ENCODE measurements at places on chromosomes 7 and 10. TPM values are rescaled to one million over a fixed set of nuclear protein-coding genes. Genes with fewer than 3 reads are reported as not detected.

- no peaks in the 10 kb centered on the region for H3K27me3 ChIP-seq
- no peaks in the 10 kb centered on the region for H3K4me1 ChIP-seq
- H3K27ac ChIP-seq = no peak overlapping the region
- H3K4me3 ChIP-seq = no peak overlapping the region
- no peaks in the 10 kb centered on the region for H3K36me3 ChIP-seq
- no peak for DNase-seq
Measured at GRCh38 chr7:67866054-67866453, 869.4 kb downstream of the TYW1 start.

DNA sequence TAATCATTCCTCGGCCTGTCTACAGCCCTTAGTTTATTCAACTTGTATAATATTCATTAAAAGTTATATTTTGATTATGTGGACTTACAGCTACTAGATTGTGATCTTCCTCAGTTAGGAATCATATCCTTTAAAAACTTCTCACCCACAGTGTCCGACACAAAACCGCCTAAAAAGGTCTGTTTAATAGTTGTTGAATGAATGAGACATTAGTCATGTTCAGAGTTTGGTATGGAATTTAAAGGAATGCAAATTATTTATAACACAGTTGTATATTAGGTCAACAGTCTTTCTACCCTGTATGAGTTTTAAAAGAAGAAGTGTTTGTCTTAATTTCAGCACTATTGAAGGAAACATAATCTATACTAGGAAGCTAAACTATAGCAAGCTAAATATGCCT lies 390.0 kb downstream of the ARL4A start:
- no peak overlapping the region for H3K4me3 ChIP-seq
- no peak for DNase-seq
- H3K27ac ChIP-seq = no peak overlapping the region
- H3K4me1 ChIP-seq = no peaks in the 10 kb centered on the region
- no peaks in the 10 kb centered on the region for H3K36me3 ChIP-seq

DNA sequence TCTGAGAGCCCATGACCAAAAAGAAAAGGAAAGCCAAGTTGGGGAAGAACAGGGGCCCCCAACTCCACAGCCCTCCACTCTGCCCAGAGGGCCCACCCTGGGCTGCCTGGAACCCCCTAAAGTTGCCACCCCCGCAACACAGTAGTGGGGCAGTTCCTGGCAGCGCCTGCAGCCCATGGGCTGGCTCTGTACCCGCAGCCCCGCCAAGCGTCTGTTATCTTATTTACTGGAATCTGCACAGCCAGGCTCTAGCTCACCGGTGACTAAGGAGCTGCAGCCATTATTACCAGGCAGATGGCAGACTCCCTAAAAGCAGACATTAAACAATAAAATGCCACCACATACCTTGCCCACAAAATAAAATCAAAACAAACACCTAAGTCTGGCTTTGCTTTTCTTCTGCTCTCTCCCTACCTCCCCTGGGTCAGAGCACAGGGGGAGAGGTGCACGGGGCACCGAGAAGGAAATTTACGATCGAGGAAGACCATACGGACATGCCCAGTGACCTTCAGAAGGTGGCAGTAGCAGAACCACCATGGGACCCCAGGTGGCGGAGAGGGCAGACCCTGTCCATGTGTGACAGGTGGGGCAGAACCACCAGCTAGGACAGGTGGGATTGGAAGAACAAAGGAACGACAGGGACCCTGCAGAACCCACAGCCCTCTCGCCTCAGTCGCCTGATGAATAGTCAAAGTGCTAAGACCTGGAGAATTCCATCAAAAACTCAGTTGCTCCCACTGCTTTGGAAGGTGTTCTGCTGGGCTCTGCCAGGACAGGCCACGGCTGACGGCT lies 66.3 kb downstream of the PRKAG2 start:
- H3K27ac ChIP-seq = peak overlapping the region; percentile 39
- DNase-seq = peak; percentile 61
- no peak overlapping the region for H3K4me3 ChIP-seq
- H3K27me3 ChIP-seq = no peaks in the 10 kb centered on the region
- no peaks in the 10 kb centered on the region for H3K36me3 ChIP-seq

TMEM236 gene
- total RNA-seq = 0.52 TPM

SMC3 gene
- 22.1 TPM for total RNA-seq

GRCh38 chr10:126617208-126617607 lies 53.3 kb downstream of the C10orf90 start:
- H3K27me3 ChIP-seq = no peaks in the 10 kb centered on the region
- H3K27ac ChIP-seq = no peak overlapping the region
- no peak overlapping the region for H3K4me3 ChIP-seq

DNA sequence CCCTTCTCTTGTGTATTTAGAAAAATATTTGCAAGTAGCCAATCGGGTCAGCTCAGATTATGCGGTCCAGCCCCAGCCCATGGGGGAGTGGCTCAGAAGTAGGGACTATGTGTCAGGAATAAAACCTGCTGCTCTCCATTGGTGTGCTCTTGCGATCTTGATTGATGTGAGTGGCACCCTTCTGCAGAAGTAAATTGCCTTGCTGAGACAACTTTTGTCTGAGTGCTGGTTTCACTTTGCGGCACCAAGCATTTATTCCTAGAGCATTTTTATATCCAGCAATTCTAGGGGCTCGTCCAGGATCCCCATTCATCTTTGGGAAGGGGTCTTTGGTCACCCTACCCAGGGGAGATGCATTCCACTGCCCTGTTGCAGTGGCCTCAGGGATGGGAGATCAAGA lies 26.1 kb upstream of the FAM221A start:
- H3K4me1 ChIP-seq = no peaks in the 10 kb centered on the region
- no peak overlapping the region for H3K27ac ChIP-seq
- H3K27me3 ChIP-seq = no peaks in the 10 kb centered on the region
- H3K4me3 ChIP-seq = no peak overlapping the region
- no peaks in the 10 kb centered on the region for H3K36me3 ChIP-seq
- no peak for DNase-seq

- no peaks in the 10 kb centered on the region for H3K27me3 ChIP-seq
- peaks cover 8% of the 10 kb centered on the region for H3K4me1 ChIP-seq
- no peak for DNase-seq
- peak overlapping the region; percentile 78 for H3K27ac ChIP-seq
Measured at GRCh38 chr10:58516671-58517070, 4.0 kb downstream of the BICC1 start.

TDRD1 gene
- total RNA-seq = 0.78 TPM

GRCh38 chr7:2517678-2518507 lies 1.7 kb upstream of the LFNG start:
- H3K27me3 ChIP-seq = no peaks in the 10 kb centered on the region
- H3K4me3 ChIP-seq = no peak overlapping the region
- no peak for DNase-seq
- no peak overlapping the region for H3K27ac ChIP-seq
- H3K36me3 ChIP-seq = no peaks in the 10 kb centered on the region

DNA sequence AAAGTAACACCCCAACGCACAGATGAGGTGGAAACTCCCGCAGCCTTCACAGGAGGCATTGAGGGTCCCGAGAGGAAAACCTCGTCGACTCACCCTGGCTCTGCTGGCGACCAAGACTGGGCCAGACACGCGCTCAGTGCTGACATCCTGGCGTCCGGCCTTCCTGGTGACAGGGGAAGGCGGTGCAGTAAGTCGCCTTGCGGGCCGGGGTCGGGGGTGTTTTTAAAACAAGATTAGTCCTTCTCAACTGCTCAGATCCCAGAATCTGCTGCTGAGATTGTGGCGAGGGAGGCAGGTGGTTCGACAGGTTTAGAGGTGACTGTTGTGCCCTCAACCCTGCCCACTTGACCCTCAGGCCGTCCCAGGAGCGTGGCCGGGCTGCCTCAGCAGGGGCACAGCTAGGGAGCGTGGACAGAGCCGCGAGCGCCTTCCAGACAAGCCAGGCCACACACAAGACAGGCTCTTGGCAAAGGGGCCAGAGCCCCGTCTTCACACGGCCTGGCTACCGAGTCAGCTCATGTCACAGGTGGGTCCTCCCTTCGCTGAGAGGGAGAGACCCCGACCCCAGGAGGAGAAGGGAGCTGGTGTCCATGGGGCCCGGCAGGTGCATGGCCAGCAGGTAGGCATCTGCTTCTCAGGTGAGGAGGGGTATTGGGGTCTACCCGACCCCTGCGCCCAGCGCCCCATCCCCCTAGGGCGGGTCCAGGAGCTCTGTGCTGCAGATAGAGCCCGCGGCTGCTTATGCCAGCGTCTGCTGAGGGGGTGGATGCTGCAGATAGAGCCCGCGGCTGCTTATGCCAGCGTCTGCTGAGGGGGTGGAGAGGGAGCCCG lies 81.6 kb downstream of the DNAJB6 start:
- no peaks in the 10 kb centered on the region for H3K4me1 ChIP-seq
- no peak overlapping the region for H3K4me3 ChIP-seq
- no peak for DNase-seq
- no peaks in the 10 kb centered on the region for H3K27me3 ChIP-seq
- H3K36me3 ChIP-seq = peaks cover 5% of the 10 kb centered on the region

SBDS gene
- 52.1 TPM for total RNA-seq

HOXA13 gene
- total RNA-seq = not detected

AFAP1L2 gene
- total RNA-seq = 10.5 TPM

DNA sequence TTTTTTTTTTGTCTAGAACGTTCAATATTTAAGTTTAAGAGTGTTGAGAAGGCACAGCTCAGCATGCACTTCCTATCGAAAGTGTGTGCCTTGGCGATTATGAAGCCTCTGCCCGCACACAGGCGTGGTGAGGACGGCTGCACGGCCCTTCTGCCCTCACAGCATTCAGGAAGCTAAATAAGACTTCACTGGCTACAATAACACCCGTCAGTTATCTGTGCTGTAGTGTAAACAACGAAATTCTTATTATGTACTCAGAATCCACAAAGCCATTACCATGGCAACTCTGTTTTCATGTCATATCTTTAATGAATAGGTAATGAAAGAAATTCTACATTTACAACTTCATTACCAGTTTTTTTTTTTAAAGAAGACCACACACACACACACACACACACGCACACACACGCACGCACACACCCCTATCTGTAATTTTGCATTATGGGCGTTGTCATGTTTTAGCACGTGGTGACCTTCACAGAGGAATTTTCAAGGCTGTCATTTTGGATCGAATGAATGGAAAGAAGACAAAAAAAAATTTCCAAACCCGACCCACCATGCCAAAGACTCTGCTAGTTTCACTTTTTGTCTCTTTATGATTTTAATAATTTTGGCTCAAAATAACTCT lies 254.8 kb upstream of the CTBP2 start:
- no peak overlapping the region for H3K4me3 ChIP-seq
- DNase-seq = no peak
- H3K27ac ChIP-seq = no peak overlapping the region
- no peaks in the 10 kb centered on the region for H3K27me3 ChIP-seq

FAM25G gene
- total RNA-seq = not detected

OPN1SW gene
- not detected for total RNA-seq

DNA sequence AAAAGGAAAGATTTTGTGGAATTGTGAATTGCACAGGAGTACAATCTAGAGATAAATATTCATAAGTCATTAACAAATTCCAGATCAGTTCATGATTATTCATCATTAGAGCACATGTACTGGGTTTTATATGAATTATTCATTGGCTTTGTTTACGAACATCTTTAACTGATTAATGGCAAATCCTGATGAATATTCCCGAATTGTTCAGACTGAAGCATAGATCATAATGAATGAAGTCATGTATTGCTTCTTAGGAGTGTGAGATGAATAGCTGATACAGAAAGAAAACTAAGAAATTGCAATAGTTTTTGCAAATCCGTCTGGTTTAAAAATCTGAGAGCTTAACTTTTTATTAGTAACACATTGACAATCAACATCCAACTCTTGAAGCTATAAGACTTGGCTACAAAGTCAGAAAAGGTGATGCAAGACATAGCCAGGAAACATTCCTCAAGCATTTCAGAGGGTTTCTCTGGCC lies 183.6 kb upstream of the DGKB start:
- H3K4me3 ChIP-seq = no peak overlapping the region
- DNase-seq = no peak
- no peak overlapping the region for H3K27ac ChIP-seq
- no peaks in the 10 kb centered on the region for H3K4me1 ChIP-seq
- H3K27me3 ChIP-seq = no peaks in the 10 kb centered on the region
- no peaks in the 10 kb centered on the region for H3K36me3 ChIP-seq

- H3K4me3 ChIP-seq = no peak overlapping the region
- DNase-seq = no peak
- no peaks in the 10 kb centered on the region for H3K36me3 ChIP-seq
- no peaks in the 10 kb centered on the region for H3K27me3 ChIP-seq
Measured at GRCh38 chr10:42532996-42533395, 105.4 kb downstream of the ZNF33B start.

PTER gene
- total RNA-seq = 6.3 TPM

GRCh38 chr7:26201247-26202018 lies at the start of gene CBX3:
CBX3 (plus strand) TSS chr7:26201745; CDS start chr7:26202999, 1,254 bp downstream.
- peak within 1 kb of the TSS; percentile 90 for H3K4me3 ChIP-seq
- peak within 1 kb of the TSS; percentile 100 for H3K27ac ChIP-seq
- peaks cover 43% of the 10 kb centered on the region for H3K4me1 ChIP-seq
- no peaks in the 10 kb centered on the region for H3K27me3 ChIP-seq
- DNase-seq = peak; percentile 89
- H3K36me3 ChIP-seq = no peaks in the 10 kb centered on the region

DNA sequence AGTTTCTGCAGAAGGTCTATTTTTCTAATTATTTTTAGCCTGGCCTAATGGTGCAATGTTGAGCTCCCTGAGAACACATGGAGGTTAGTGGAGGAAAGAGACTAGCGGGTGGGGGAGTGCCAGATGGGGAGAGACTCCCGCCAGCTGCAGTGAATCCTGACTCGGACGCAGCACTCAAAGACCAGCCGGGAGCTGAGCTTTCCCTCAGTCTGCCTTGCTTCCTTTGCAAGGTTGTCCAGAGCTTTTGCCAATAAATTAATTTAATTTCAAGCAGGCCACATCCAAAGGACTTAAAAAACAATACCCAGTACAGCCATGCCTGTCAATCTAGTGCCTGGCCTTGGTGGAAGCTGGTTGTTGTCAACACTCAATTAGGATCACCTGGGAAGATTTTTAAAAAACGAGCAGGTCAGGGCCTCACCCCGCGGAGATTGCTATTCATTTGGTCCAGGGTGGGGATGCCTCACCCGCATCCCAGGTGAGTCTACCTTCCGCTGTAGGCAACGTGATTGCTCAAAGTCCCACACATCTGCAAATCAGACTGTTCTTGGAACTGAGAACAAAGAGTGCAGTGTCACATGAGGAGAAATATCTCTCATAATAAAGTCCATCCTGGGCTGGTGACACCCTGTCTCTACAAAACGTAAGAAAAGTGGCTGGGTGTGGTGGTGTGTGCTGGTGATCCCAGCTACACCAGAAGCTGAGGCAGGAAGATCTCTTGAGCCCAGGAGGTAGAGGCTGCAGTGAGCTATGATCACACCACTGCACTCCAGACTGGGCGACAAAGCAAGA lies 4.0 kb downstream of the CLRN3 start:
- no peaks in the 10 kb centered on the region for H3K4me1 ChIP-seq
- no peaks in the 10 kb centered on the region for H3K27me3 ChIP-seq
- no peak overlapping the region for H3K27ac ChIP-seq
- H3K36me3 ChIP-seq = no peaks in the 10 kb centered on the region
- DNase-seq = no peak

Data from body of pancreas (tissue), 4 donors.